Activated CD4-positive, alpha-beta T cell treated with anti-CD3 and anti-CD28 coated beads, Interleukin-2, amount 50 U/mL, for 24 hours (primary cell): ENCODE measurements at places on chromosomes 2 and 18.

DNA sequence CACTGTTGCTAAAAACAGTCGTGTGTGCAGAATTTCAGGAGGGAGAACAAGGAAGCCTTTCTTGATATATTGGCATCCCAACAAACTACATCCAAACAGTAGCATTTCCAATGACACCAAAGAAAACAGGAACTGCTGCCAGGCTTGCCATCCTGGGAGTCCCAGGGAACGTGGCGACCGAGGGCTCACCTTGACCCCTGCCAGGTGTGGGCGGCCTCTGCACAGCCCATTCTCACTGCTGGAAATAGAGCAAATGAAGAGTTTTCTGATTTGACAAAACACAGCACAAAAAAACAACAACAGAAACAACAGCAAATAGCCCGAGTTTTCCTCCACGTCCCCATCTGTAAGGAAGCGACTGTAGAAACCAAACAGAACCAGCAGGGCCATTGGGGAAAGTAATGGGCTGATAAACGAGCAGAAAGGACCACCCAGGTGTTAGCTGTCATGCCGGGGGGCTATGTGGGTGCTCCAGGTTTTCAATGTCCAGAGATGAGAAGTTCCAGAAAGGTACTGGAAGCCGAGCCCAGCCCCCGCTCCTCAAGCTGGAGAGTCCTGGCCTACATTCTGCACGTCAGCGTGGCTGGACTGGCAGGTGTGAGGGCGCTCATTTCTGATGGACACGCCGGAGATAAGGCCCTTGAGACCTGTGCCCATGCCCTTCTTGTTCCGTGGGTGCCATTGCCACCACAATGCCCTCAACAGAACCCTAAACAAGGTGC is 80.8 kb downstream of the TWIST2 start:
- no peak for DNase-seq

DNA sequence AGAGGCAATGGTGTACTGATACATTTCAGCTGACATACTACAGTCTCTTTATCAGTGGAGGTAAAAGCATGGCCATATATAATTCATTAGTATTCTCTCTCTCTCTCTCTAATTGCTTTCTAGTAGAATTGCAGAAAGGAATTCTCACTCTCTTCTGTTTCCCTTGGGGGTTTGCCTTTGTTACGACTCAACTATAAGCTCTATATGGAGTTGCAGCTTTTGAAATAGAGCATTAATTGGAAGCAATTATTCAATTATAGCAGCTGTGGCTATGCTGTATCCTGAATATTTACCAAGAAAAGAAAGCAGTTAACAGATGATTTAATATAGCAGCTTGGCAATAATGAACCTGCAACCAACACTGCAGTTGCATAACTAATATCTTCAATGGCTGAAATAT is 132.7 kb upstream of the STON1 start:
- DNase-seq: no peak

- DNase-seq: no peak
Observed at GRCh38 chr2:101788565-101788964, 91.1 kb downstream of the MAP4K4 start.

- DNase-seq: no peak
Observed at GRCh38 chr2:101145406-101145805, 5.8 kb downstream of the TBC1D8 start.

- DNase-seq: no peak
Observed at GRCh38 chr2:37501113-37501512, 156.7 kb downstream of the QPCT start.

DNA sequence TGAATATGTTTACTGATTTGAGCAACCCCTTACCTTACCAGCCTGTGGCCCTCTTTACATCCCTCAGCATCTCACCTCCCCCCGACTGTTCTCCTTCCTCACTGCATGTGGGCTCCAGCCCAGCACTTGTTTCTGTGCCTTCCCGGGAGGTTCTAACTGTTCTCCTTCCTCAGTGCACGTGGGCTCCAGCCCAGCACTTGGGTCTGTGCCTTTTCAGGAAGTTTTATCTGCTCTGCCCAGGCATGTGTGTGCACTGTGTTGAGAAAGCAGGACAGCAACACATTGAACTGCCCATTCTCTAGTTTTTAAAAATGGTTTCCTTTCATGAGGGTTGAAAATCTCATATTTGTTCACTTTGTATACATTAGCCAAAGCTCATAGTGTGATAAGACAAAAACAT is 158.4 kb downstream of the ATP9B start:
- DNase-seq: no peak

- no peak for DNase-seq
Observed at GRCh38 chr2:26072925-26073768, 39.3 kb downstream of the RAB10 start.

- no peak for DNase-seq
Observed at GRCh38 chr18:44911773-44912172, 231.1 kb downstream of the SETBP1 start.

GRCh38 chr18:24168496-24168895 is 29.6 kb downstream of the CABYR start:
- no peak for DNase-seq

DNA sequence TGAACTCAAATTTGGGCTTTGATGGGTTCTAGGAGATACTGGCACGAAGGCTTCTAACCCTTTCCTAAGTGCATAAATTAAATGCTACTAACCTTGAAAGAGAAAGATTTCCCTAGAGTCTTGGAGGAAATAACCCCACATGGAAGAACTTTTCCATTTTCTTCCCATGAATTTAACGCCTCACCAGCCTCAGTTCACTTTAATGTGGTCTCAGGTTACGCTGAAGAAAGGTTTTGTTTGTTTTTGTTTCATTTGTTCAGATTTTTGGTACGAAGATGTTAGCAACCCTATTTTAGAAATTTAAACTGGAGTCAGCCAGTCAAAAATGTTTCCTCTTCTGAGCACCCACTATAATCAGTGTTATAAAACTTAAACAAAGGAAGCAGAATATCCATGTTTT is 30.7 kb downstream of the METTL4 start:
- DNase-seq: no peak

GRCh38 chr18:9081940-9082339 is 20.6 kb upstream of the NDUFV2 start:
- no peak for DNase-seq

- DNase-seq: no peak
Observed at GRCh38 chr2:2645162-2645855, 314.2 kb upstream of the MYT1L start.

- DNase-seq: no peak
Observed at GRCh38 chr2:9052821-9053533, 49.5 kb upstream of the MBOAT2 start.

DNA sequence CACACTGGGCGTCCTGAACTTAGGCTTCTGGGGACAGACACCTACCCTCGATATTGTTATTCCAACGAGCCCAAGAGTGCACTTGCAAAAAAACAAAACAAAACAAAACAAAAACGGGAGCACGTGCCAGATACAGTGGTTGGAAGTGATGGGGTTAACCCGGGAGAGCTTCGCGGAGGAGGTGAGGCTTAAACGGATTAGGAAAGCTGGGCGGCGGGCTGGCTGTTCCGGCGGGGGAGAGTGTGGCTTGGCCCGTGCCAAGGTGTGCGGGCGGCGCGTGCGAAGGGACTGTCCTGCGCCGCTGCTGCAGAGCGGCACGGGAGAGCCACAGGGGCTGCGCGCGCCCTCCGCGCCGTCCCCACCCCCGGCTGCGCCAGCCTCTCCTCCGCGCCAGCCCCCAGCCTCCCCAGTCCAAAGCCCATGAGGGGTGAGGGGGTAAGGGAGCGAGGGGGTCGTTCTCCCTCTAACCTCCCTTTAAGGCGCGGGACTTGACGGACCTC is 1.5 kb upstream of the SLC30A3 start:
- DNase-seq: no peak

DNA sequence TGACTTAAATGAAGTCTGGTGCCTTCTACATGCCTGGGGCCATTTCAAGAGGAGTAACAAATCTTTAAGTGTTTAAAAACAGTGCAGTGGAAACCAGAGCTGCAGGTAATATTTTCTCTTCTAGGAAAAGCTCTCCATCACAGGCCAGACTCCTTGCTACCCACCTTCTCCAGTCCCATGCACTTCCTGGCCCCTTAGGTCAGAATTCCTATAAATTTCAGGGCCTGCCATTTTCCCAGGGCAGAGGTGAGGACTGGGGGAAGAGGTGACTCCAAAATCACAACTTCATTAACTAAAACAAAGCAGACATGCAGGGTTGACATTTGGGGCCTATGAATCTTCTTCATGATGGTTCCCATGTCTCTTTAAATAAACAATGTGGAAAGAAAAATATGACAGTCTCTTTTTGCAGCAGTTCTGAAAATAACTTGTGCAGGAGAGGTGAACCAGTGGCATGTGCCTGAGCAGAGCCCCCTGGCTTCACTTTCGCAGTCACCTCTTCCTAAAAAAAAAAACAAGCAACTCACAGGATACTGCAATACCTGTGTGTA is 63.7 kb upstream of the TANC1 start:
- DNase-seq: no peak

GRCh38 chr2:20104900-20105545 is 53.6 kb upstream of the LAPTM4A start:
- DNase-seq: no peak

GRCh38 chr2:222878301-222878876 is 17.6 kb downstream of the ACSL3 start:
- DNase-seq: no peak

DNA sequence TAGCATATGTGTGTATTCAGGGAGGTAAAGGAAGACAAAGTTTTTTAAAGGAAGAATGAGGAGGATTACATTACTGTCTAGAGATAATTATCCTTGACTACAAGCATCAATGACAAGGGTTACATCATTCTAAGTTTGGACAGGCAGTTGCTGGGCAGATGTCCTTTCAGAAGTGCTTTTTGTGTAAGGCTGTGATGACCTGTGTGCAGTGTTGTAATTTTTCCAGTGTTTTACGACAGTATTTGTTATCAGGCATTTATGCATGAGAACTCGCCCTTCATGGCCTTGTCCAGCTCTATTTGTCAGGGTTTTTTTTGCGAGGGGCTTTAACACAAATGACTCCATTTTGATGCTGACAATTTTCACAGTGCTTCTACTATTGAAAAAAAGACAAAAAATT is 658.3 kb upstream of the NXPH2 start:
- no peak for DNase-seq

GRCh38 chr2:45352506-45352905 is 258.6 kb downstream of the SRBD1 start:
- DNase-seq: no peak

- DNase-seq: no peak
Observed at GRCh38 chr2:70615222-70615621, 61.6 kb upstream of the TGFA start.

DNA sequence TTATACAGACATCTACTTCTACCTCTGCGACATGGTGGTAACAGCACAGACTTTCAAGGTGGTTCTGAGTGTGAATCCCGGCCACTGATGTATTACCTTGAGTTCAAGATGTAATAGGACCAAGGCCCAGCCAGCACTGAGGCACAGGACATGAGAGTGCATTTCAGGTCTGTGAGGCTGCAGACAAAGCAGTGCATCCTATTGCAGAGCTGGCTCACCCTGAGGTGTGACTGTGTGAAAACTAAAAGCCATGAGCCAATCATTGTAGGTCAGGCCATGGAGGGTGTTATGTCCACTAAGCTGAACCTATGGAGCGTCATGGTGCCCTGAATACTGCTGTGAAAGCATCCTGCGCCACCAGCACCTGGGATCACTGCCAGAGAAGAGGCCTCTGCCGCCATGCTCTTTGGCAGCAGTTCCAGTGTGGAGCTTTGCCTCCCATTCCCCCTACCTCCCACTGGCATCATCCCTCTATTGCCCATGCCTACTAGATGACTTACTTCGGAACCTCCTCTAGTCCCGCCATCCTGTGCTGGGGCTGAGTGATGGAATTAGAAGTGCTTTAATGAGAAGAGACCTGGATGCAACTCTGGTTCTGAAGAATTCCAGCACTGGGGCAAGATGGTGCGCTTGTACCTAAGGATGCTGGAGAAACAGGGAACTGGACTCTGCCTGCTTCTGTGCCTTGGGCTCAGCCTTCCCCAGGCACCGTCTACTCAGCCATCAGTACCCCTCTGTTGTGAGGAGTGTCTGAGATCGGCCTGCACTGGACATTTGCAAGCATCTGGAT is 112.0 kb upstream of the RMDN2 start:
- DNase-seq: no peak

GRCh38 chr2:188497726-188498125 is 206.1 kb downstream of the GULP1 start:
- no peak for DNase-seq

GRCh38 chr18:44799382-44799906 is 118.8 kb downstream of the SETBP1 start:
- DNase-seq: no peak

- no peak for DNase-seq
Observed at GRCh38 chr2:45578056-45578843, 32.8 kb downstream of the SRBD1 start.

GRCh38 chr2:12721566-12722446 is 5.1 kb downstream of the TRIB2 start:
- DNase-seq: no peak
